ENCODE measurements at places on chromosomes 5 and 9.
A peak's percentile ranks its signal among the peaks of the same experiment; 100 is the strongest.

- no peak for DNase-seq
Observed at GRCh38 chr9:125509476-125509875, 197.5 kb downstream of the MAPKAP1 start.

- DNase-seq = no peak
Observed at GRCh38 chr5:4023753-4024335, 428.2 kb downstream of the IRX1 start.

DNA sequence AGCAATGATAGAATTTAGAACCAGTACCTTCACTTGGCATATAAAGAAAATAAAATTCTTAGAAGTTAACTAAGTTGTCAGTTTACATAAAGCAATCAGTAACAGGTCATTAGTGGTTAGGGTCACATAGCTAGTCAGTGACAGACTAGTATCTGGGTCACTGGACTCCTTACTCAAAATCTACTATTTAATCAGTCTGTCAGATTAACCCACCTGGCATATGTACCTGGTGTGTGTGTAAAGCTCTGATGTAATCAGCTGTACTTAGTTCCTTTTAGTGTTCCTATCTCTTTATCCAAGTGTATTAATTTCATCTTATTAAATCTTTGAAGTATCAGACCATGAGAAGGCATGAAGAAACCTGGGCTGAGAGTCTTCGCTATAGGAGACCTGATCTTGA lies 7.3 kb downstream of the CEP78 start:
- DNase-seq = no peak

GRCh38 chr9:80791836-80792235 lies 897.5 kb downstream of the TLE1 start:
- no peak for DNase-seq

DNA sequence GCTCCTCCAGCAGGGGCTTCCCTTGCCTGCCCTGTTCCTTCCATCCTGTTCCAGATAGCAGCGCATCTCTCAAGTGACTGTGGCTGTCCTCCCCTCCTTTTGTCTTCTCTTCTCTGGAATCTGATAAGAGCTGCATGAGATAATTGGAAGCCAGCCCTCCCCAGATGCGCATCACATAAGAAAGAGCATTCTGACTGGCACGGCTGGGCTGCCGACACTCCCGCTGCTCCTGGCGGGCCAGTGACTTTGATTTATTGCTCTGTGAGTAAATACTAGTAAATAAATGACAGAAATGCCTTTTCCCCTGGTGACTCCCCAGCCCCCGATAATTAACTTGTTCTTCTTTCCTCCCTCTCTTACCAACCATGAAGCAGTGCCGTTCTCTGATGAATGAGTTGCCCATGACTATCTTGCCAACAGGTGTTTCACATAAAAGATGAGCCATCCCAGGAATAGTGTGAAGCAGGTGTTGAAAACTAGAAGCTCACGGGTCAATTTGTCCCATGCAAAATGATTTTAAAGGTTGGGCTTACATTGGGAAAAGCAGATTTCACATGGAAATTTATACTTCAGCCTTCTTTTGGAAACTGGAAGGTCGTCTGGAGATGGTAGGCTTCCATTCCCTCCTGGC lies 212.3 kb downstream of the ERCC6L2 start:
- no peak for DNase-seq

GRCh38 chr9:92325991-92326500 lies 293 bp downstream of the CENPP start:
- no peak for DNase-seq

DNA sequence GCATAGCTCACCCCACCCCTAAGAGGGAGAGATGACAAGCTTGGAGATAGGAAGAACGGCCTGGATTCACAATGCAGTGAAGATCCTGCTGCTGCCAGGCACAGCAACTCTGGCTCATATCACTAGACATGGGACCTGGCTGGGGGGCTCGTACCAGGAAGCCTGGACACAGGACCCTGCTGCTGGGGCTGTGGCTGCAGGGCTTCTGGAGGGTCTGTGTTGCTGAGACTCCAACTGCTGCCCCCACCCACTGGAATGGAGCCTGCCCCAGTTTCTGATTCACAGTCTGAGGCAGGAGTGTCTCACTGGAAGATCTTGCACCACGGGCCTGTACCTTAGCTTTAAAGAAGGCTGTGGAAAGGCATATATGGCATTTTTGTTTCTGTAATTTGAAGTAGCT lies 31.0 kb upstream of the GLRX start:
- DNase-seq = no peak

DNA sequence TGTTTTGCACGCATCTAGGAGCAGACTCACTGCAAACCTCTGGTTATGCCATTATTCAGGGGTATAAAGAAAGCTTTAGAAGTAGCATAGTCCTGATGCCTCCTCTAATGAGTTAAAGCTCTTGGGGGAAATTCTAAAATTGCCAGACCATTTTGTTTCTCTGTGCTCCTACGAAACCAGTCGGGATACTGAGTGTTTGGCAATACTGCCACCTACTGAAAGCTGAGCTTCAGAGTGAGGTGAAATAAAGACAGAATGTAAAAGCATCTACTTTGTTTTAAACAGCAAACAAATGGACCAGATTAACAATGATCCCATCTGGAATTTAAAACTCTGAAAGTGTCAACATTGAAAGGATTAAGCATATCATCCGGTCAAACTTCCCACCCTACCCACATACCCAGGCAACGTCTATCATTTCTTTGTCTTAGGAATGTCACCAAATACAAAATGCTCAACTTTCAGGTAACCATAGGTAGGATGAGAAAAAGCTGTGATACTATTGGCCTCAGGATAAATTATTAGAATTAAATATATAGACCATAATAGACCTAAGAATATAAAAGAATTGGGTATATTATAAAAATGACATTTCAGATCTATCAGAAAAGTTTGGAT lies 77.8 kb upstream of the SHISAL2B start:
- peak; percentile 38 for DNase-seq

GRCh38 chr9:17723656-17724055 lies 144.8 kb downstream of the SH3GL2 start:
- no peak for DNase-seq

DNA sequence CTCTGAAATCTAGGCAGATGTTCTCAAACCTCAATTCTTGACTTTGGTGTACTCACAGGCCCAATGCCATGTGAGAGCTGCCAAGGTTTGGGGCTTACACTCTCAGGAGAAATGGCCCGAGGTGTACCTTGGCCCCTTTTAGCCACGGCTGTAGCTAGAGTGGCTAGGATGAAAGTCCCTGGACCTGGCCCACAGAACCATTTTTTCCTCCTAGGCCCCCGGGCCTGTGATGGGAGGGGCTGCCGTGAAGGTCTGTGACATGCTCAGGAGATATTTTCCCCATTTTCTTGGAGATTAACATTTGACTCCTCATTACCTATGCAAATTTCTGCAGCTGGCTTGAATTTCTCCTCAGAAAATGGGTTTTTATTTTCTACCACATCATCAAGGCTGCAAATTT lies 1296.5 kb downstream of the MAT2B start:
- DNase-seq = no peak

DNA sequence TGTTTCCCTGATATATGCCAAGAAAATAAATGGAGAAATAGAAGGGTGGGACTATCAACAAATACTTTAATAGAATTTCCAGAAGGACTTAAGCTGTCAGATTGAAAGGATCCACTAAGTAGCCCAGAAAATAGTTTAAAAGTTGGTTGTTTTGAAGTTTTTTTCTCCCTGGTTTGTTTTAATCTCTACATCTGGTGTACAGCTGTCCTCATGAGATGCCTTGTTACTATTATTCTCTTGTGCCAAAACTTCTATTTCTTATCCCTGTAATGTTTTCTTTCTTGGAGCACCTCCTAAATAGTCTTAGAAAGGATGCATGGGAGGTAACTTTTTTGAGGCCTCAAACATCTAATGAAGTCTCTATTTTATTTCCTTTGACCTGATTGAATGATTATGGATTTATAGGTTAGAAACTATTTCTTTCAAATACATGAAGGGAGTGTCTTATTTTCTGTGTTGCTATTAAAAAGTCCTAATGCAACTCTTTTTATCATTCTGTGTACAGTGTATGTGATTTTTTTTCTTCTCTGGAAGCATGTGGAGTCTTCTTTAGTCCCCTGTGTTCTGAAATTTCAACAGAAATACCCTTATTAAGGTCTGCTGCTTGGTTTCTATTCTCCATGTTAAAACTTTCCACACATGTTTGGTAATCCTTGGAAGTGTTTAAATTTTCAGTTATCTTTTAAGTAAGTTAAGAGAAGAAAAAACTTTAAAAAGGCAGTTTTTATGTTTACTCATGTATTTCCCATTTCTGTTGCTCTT lies 140.0 kb upstream of the CDKN2B start:
- no peak for DNase-seq

- no peak for DNase-seq
Observed at GRCh38 chr5:159833088-159833487, 83.2 kb upstream of the ADRA1B start.

DNA sequence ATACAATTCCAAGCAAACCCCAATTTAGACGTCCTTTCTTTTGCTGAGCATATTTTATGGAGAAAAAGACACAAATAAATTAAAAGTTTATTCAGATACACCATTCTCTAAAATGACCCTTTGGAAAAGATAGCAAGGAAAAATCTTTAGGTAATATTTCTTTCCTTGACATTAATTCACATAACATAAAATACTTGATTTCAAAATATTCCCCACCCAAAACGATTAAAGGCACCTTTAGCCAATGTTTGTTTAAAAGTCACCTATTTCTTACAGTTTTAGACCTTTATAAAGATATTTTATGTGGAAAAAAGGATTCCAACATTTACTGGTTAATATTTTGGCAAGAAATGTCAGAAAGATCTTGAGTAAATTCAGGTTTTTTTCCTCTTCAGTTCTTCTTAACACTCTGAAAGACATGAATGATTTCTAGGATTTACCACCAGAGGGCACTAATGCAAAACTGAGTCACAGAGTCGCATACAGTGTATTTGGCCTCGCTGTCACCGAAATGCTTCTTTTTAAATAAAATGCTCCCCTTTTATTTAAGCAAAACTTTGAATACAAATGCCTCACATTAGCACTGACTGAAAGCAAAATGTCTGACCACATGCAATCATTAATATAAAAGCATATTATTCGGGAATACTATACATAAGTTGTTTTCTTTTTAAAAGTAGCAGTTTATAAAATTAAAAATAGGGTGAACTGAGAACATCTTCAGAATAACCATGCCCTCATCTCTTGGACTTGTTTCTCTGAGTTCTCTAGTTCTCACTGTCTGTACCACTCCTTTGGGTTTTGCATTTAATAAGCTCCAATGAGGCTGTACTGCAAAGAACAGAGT lies 122.5 kb downstream of the SLC1A3 start:
- DNase-seq = peak; percentile 16

GRCh38 chr9:26158631-26159150 lies 480.4 kb upstream of the TUSC1 start:
- DNase-seq = no peak

DNA sequence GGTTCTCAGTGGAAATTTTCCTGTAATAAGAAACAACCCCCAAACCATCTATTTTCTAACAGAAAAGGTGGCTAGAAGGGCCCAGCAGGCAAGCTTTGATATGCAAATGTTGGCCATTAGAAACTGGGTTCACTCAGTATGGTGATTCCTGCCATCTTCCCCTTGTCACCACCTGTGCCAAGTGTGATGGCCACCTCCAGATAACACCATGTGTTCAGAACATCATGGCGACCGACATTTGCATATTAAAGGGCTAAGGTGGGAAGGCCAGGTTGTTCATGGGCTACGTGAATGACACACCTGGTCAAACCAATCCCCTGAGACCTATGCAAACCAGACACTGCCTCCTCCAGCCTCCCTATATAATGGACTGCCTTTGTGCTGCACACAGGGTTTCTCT lies 20.4 kb downstream of the FOXE1 start:
- no peak for DNase-seq

- peak; percentile 77 for DNase-seq
Observed at GRCh38 chr5:143402553-143403333, 743 bp downstream of the NR3C1 start.

GRCh38 chr5:81097713-81098112 lies 135.4 kb upstream of the CKMT2 start:
- DNase-seq = no peak

GRCh38 chr9:87238545-87238944 lies 259.1 kb upstream of the DAPK1 start:
- DNase-seq = no peak

DNA sequence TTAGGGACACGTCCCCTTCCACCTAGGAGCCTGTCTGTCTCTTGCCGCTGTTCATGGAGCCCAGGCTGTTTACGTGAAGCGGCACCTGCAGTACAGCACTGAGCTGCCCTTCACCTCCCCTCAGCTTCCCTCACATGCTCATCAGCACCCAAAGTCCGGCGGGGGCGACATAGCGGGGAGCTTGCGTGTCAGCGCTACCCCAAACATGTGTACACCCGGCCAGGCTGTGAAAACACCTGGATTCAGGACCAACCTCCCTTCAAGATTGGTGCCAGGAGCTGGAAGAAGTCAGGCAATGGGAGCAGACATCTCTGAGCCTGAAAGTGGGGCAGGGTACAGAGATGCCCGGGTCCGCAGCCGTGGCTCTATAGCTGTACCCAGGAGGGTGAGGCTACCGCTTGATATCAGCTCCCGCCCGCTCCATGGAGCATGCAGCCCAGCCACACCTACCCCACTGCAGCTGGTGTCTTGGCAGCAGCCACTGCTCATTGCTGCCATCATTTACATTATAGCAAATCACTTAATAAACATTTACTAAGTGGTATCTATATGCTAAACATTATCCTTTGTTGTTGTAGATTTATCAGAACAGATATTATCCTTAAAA lies 712.1 kb downstream of the CDH9 start:
- DNase-seq = no peak

- DNase-seq = peak; percentile 62
Observed at GRCh38 chr9:37801287-37801850, 772 bp downstream of the DCAF10 start.

- peak; percentile 40 for DNase-seq
Observed at GRCh38 chr5:34499001-34499734, 157.0 kb upstream of the RAI14 start.

DNA sequence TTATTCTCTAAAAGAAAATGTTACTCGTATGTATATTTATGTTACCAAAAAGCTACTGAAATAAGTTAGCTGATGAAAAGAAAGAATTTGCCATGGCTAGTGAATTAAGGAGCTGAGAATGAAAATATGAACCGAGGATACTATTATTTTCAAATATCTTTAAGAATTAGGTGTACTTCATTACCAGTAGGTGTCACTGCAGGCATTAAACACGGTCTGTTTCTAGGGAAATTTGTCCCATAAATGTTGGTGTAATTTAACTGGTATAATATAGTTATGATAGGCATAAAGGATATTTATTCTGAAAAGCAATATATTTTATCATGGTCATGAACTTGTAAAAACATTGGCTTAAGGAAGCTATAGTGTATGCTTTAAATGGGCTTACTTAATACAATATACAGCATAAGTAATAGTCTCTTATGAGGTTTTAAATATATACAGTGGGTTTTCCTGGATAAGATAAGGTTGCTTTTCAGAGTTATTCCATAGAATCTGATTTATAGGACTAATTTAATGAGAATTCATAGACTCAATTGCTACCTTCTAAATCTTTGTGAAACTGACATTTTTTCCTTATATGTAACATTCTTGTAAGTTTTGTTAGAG lies 72.4 kb upstream of the MPDZ start:
- DNase-seq = no peak
